ENCODE measurements at places on chromosomes 5 and 9.

DNA sequence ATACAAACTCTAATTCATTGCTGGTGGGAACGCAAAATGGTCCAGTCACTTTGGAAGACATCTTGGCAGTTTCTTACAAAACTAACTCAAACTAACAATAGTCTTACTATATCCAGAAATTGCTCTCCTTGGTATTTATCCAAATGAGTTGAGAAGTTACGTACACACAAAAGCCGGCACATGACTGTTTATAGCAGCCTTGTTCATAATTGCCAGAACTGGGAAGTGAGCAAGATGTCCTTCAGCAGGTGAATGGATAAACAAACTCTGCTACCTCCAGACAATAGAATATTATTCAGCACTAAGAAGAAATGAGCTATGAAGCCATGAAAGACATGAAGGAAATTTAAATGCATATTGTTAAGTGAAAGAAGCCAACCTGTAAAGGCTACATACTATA is 17.9 kb upstream of the GNAQ start:
- DNase-seq, result no peak

- DNase-seq, result peak; percentile 14
These were observed 1587.7 kb upstream of the ACO1 start for GRCh38 chr9:30796764-30797163.

GRCh38 chr5:31846934-31847333 is 208.0 kb downstream of the PDZD2 start:
- DNase-seq, result no peak

DNA sequence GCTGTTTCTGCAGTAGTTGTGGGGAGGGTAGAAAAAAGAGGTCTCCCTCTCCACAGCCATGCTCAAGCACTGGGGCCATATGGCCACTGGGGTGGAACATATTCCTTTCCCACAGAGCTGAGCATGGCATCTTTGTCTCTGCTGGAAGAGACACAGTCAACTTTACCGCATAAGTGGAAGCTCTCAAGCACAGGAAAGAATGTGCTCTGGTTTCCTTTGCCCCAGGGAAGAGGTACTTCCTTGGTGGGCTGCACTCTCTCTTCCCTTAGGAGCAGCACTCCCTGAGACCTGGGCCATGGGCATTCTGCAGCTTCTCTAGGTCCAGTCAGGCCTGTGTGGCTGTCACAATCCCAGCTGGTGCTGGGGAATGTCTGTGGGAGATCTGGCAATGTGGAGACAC is 168.5 kb upstream of the ACTBL2 start:
- no peak for DNase-seq

DNA sequence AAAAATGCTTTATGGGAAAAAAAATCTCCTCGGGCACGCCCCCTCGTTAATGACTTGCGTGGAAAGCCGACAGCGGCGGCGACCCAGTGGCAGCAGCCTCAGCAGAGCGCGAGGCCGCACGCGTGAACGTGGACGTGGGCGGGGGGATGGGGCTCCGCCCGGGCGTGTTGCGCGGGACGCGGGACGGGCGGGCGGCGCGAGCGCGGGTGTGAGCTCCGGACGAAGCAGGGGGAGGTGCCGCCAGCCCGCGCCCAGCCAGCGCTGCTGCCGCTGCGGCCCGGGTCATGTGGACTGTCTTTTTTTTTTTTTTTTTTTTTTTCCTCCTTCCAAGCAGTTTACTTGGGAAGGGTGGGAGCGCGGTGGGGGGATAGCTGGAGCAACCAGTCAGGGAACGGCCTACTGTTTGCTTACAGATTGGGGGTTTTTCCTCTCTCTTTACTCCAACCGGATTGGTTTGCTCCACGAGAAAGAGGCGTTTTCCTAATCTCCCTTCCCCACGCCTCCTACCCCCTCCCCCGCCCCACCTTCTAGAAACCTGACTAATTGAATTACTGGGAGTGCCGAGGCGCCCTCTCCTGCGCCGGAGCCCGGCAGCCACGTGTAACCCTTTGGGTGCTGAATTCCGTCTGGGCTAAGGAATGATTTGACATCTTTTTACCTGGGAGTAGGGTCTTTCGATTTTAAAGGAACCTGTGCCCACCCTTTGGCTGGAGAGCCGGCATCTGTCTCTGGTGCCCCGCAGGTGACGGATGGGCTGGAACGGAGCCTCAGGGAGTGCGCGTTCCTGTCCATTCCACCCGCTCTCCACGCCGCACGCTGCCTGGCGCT is 1.7 kb upstream of the EFNA5 start:
- peak; percentile 95 for DNase-seq

- peak; percentile 50 for DNase-seq
These were observed 131.0 kb upstream of the ITGA1 start for GRCh38 chr5:52656569-52657246.

- DNase-seq, result no peak
These were observed 55.4 kb downstream of the SEMA4D start for GRCh38 chr9:89442501-89442978.

GRCh38 chr5:67413721-67414120 is 217.1 kb upstream of the CD180 start:
- no peak for DNase-seq

GRCh38 chr5:165029099-165029870 is 1523.9 kb downstream of the MAT2B start:
- DNase-seq, result no peak

- DNase-seq, result no peak
These were observed 103.1 kb downstream of the ATG10 start for GRCh38 chr5:82074950-82075349.
